Substantia nigra (tissue), 51 donors: ENCODE measurements at places on chromosomes 2 and 18.

DNA sequence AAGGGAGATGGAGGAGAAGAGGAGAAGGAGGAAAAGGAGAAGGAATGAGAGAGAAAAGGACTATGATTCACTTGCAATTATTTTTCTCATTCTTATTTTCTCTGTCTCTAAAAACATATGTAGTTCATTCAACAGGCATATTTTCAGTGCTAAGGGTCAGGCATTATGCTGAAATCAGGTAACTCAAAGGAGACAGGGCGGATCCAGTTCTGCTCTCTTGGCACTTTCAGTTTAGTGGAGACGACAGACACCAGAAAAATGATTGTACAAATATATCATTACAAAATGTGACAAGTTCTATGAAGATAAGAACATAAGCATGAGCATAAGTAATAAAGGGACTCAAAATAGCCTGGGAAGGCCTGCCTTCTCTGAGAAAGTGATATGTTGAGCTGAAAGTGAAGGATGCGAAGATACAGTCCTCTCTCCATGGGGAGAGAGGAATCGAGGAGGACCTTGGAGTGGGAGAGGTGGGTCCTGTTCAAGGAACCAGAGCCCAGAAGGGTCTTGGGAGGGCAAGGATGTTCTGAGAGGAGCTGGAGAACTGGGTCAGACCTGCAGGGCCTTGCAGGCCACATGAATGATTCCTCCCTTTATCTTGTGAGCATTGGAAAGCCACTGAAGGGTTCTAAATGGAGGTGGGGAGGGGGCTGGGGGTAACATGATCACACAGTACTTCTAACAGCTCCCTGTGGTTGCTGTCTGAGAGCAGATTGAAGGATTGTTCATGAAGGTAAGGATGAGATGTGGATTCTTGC is 58.6 kb upstream of the TMEM17 start:
- DNase-seq: no peak

DNA sequence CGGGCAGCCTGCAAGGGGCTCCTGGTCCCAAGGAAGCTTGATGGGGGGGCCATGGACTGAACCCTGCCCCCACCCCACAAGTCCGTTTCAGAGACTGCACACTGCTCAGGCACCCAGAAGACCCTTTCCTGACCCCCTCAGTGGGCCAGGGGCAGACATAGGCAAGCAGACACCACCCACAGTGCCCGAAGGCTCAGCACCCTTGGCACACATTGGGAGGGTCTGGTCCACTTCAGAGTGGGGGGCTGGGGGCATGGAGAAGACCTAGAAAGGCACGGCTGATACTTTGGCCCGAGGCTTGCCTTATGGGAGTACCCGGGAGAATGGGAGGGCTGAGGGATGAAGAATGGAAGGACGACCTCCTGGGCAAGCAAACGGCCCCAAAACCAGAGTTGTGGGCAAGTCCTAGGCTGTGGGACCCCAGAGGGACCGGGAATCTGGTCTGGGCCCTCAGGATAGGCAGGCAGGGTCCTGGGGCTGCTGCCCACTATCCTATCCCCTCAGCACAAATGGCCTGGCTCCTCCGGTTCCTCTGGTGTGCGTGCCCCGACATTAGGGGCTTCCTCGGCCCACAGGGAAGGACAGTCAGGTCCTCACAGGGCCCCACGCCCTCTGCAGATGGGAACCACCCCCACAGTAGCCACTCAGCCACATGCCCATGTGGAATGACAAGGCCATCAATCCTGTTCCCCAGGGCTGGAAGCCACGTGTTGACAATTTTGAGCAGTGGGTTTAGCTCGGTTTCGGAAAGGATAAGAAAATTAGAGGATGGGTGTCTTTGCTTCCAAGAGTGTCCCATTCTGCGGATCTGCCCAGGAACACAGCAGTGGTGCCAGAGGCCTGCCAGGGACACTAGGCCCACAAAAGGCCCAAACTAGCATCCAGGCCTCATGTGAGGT is 15.0 kb upstream of the GPC1 start:
- DNase-seq: no peak

GRCh38 chr2:228793116-228793515 is 478.0 kb downstream of the PID1 start:
- no peak for DNase-seq

DNA sequence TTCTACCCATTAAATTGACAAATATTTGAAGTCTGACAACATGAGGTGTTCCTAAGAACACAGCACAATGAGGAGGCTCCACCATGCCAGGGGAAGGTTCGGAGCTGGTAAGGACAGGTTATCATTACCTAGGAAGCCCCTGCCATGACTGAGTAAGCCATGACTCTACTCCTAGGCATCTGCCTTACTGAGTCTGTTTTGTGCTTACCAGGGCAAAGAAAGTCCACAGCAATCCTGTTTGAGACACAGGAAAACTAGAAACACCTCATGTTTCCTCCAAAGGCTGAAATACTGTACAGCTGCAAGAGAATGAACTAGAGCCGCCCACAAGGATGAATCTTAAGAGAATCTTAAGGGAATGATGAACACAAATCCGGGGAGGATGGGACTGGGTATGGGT is 11.6 kb downstream of the TGFBRAP1 start:
- DNase-seq: no peak

DNA sequence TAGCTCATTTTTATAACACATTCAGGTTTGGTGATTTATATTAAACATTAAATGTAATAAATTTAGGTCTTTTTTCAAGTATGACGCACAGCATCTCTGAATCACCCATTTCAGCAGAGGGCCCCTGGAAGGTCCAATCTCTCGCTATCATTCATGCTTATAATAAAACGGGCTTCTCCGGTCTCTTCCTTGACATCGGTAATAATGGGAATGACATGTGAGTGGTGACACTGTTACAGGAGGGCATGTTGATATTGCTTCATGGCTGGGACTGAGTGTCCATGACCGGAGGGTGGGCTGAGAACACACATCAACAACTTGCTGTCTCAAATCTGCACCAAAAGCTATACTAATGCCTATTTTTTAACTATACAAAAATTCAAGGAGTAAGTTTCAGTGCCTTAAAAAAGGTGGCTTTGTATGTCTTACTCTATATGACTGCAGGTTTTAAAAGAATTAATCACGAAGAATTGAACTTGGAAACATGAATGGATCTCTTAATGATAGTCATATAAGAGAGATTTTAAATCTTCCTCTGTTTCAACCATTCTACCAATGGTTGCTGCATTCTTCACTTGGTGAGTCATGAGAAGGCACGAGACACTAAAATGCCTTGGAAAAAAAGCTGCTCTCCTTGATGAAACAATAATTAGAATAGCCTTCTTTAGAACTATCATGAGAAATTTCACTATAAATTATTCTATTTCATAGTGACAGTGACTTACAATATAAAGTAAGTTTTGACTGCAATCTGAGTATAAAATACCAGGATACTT is 101.9 kb upstream of the NRP2 start:
- no peak for DNase-seq

DNA sequence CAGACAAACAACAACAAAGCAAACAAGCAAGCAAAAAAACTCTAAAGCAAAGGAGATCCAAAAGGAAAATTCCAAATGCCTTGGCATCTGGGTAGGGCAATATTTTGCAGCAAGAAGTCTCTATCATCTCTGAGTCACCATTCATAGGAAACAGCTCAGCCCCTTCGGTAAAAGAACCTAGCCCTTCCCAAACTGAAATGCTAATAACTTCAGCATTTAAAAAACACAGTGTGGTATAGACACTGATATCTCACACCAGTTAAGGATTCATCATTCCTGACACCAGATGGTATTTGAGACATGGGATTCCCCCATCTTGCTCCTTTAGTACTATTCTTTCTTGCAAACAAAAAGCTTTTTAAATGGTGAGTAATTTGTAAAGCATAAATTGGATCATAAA is 491.8 kb downstream of the TXNL1 start:
- DNase-seq: no peak

DNA sequence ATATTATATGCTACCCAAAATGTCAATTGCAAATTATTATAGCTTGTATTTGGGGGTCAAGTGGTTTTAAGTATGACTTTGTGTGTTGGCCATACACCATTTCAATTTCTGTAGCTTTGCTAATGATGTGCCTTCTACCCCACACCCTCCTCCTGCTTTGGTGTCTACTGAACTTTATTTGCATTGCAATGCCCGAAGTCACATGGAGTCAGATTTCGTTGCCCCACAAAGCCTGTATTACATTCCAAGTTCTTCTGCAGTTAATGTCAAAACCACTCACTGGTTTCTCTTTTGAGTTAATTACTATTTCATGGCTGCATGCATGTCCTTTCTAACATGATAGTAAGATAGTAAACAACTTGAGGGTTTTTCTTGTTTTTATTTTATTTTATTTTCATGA is 528.9 kb downstream of the RIT2 start:
- no peak for DNase-seq

DNA sequence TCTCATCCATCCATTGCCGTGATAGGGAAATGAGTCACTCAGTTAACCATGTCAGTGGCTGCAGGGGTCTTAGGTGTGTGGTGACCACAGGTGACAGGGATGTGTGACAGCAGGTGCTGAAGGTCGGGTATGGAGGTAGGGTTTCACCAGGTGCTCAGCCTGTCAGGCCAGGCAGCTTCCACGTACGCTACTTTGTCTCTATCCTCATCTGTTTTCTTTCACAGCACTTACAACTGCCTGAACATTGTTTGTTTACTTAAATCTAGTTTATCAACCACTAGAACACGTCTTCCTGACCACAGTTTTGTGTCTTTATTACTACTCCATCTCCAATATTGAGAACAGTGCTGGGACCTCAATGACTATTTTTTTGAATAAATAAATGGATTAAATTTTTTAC is 11.4 kb upstream of the UXS1 start:
- no peak for DNase-seq

DNA sequence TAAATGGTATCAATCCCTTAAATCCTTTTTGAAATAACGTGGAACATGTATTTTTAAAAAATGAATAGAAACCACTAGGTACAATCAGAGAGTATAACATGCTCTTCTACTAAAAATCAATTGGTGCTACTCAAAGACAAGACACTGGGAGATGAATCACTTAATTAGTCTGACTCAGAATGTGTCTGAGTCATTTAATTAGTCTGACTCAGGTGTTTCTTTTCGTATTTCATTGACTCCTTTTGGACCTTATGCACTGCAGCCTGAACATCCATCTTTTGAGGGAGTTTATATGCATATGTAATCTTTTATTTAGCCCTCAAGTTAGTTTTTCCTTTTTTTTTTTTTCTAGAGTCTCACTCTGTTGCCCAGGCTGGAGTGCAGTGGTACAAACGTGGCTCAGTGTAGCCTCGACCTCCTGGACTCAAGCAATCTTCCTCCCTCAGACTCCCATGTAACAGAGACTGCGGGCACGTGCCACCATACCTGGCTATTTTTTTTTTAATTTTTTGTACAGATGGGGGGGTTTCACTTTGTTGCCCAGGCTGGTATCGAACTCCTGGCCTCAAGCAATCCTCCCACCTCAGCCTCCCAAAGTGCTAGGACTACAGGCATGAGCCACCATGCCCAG is 26.5 kb downstream of the PPP4R3B start:
- DNase-seq: no peak

- no peak for DNase-seq
These were observed 25.9 kb downstream of the MYO7B start for GRCh38 chr2:127561371-127561770.

DNA sequence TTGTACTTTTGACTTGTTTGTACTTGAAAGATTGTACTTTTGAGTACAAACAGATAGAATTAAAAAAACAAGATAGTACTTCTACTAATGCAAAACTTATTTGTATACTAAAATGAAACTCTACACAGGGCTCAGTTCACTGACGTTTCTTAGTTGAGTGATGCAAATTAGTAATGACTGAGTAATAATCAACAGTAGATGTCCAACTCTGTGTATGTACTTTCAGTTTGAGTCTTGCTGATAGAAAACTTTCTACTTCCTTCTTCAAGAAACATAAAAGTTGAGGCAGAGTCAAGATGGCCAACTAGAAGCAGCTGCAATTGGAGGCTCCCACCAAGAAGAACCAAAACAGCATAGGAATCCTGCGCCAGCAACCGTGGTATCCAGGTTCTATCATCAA is 585.0 kb downstream of the NR4A2 start:
- DNase-seq: no peak
